Bronchial epithelial cell (primary cell): ENCODE measurements at places on chromosomes 16 and 17.

DNA sequence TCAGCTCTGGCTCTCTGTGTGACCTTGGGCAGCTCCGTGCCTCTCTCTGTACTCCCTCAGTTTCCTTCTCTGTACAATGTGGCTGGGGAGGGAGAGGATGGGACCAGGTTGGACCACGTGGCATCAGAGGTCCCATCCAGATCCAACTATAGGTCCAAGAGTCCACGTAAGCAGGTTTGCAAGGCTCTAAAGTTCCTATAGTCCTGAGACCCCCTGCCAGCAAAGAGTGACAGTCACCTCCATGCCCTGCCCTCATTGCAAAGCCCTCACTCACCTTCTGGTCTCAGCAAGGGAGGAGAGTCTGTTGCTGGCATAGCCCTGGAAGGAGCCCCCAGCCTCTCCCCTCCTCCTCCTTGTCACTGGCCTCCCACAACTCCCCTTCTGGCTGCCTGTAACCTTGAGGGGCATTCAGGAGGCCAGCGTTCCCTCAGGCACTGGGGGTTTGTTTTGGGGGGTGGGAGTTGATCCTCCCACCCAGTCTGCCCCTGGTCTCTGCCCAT lies 6.1 kb upstream of the DRC7 start:
- no peak for DNase-seq

DNA sequence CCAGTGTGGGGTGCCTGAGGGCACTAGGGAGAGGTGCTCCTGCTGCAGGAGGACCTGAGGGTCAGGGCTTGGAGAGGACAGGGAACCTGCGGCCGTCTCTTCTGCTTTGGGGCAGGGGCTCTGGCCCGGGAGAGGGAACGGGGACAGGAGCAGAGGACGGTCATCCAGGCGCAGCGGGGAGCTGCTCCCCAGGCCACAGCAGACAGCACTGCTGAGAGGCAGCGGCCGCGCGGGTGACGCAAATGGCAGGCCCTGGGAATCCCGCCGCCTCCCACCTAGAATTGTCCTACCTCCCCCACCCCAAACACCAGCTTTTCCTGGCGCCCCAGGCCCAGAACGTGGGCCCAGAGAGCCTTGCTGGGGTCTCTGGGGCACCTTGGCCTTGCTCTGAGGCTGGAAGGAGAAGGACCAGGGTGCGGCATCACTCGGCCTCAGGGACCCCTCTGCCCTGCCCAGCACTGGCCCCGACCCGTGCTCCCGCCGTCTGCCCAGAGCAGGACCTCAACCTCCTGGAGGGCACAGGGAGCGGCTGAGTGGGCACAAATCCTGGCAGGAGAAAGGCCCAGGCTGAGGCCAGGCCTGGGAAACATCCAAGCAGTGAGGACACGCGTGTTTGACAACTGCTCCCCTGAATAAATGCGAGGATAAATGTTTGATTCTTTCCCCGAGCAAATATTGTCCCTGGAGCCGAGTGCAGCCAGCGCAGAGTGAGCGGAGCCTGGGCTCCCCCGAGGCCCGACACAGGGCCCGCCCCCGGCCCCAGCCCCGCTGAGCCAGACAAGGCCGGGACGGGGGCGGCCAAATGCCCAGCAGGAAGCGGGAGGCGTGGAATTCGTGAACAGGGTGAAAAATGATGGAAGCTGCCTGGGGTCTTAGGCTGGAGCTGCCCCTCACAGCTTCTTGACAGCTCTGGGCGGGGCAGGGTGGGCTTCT lies 8.5 kb downstream of the SSTR5 start:
- no peak for DNase-seq

DNA sequence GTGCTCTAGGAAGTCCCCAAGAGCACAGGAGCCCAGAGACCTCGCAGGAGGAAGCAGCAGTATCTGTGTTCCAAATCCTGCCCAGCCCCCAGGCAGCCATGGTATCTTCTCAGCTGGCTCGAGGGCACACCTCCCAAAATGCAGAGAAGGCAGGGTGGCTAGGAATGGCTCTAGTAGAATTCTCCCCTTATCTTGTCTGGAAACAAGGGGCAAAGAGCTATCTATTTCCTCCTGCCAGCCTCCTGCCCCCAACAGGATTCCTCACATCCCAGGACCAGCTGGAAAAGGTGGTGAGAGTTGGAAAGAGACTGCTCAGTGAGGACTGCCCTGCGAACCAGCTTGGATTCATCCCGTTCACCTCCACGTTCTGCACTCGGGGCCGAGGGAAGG lies 8.6 kb upstream of the TSPOAP1 start:
- DNase-seq = no peak

DNA sequence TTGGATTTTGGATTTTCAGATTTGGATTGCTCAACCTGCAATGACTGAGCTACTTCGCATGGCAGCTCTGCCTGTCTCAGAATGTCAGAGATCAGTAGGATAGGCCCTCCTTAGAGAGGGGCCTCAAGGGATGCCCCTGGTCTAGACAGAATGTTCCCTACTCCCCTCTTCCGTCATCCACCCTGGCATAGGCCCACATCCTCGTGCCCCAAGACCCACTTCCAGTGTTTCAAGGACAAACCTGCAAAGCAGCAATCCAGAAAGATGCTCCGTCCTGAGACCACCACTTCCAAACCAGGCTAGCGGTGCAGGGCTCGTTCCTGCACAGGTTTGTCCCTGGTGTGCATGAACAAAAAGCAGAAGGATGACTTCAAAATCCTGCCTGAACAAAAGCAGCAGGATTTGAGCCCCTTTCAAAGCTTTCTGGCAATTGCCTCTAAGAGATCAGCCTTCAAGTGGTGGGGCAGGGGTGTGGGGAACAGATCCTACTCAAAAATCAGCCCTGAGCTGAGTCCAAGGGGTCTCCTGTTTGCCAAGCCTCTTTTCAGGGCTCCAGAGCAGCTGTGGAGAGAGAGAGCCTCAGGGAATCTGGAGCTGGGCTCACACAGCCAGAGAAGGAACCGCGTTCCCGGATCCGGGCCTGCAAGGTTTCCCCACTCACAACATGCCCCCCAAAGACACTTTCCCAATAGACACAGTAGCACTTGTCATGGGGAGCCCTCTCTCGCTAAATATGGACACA lies 121.1 kb downstream of the SOCS1 start:
- no peak for DNase-seq

- no peak for DNase-seq
These were observed 7.6 kb downstream of the RAB40B start for GRCh38 chr17:82690786-82691489.

- DNase-seq = no peak
These were observed 32.6 kb downstream of the TMEM100 start for GRCh38 chr17:55690105-55690508.

- no peak for DNase-seq
These were observed 289.8 kb upstream of the FOXF1 start for GRCh38 chr16:86220561-86220960.

DNA sequence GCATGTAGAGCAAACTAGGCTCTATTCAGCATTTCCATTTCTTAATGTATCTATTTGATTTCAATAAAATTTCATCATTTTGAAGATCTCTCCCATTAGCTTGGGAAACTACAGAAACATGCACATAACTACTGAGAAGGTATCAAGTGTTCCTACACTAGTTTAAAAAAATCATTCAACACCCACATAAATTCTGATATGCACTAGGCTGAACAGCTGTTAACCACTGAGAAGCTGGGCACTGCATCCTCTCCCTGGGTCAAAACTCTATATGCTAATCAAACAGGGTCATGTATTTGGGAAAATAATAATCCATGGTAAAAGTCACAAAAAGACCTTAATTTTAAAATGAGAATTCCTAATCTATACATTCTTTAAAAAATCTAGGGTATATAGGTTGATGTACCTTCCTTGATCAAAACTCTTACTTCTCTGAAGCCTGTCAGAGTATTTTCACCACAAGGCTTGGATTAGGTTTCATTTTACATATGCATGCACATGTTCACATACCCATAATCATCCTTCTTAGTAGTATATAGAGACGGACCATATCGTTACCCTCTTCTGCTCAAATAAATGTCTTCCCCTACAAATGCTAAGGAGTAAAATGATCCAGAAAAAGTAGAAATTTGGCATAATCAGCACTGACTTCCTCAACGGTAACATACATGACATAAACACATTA lies 57.2 kb downstream of the KANSL1 start:
- no peak for DNase-seq

- no peak for DNase-seq
These were observed 22.2 kb downstream of the ANKFY1 start for GRCh38 chr17:4241535-4241934.

- no peak for DNase-seq
These were observed 151.2 kb upstream of the AXIN2 start for GRCh38 chr17:65712383-65713267.

DNA sequence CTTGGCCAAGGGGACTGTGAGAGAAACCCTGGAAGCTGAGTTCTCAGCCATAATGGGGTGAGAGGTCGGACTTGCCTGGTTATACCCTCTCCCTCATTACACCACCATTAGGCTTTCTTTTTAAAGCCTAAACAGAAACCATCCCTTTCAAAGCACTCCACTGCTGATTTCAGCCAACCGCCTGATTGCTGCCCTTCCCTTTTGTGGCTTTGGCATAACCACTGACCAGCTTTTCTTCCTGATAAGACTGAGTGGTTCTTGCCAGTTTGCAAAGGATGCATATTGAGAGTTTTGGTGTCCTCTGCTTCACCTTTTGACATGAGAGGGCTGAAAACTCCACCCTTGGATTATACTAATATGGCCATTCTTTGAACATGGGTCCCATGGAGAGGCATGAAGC lies 308.2 kb upstream of the GOT2 start:
- no peak for DNase-seq

GRCh38 chr17:36599546-36600250 lies 1.7 kb upstream of the MRM1 start:
- DNase-seq = no peak

DNA sequence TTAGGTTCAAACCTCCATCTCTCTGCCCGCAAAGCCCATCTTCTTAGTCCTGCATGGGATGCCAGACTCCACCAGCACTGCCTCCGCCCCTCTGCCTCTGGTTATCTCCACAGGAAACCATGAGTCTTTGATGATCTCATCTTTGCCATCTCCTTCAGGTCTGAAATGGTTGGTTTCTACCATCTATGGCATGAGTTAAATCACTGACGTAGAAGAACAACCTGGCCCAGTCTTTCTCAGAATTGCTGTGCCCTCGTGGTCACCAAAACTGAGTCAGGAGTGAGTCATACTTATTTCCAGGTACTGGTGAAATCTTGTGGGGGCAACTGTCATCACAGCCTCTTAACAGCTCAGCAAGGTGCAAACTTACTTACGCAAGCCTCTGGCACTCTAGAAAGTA lies 468.7 kb upstream of the C16orf82 start:
- peak; percentile 17 for DNase-seq

GRCh38 chr17:61955619-61956018 lies 27.8 kb upstream of the INTS2 start:
- DNase-seq = no peak

GRCh38 chr17:33375103-33375502 lies 82.0 kb upstream of the ASIC2 start:
- no peak for DNase-seq

DNA sequence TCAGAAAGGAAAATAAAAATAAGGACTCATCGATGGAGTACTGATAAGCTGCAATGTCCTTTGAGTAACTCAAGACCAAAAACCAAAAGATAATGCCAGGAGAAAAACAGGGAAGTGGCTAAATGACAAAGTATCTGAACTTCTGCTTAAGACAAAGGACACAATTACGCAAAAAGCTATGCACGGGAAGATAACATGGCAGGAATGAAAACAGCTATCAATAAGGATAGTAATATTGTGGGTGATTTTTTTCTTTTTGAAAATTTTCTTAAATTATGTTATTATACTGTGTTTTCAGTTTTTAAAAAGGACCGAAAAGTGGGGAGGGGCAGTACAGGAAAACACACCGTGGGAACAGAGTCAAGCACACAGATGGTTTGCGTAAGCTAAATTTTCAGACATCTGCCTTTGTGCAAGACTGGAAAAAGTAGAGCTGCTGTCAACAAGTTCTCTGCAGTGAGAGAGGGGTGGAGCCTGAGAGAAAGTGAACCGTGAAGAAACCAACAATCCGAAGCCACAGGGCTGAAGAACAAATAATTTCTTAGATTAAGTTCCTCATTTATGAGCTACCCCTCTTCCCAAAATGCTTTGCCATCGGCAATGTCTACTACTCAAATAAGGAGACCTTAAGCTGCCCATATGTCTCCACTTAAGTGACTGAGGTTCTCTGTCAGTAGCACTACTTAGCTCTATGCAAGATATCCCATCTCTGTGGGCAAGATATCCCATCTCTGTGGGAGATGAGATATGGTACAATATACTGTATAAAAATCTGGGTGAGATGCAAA lies 99.9 kb upstream of the CORO6 start:
- peak; percentile 57 for DNase-seq

DNA sequence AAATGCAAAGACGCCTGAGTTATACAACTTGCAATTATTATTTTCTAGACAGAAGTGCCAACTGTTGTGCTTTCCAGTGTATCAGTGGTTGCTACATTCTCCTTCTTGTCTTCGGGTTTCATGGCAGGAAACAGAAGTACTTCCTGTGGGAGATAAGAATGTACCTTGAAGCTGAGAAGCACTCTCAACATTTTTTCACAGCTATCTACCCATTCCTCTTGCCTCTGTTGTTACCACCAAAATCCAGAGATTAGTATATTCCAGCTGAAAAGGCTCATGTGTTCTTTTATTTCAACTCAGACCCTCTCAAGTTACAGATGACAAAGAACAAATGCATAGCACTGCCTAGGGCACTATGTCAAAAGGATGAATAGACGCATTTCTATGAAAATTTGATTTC lies 4.8 kb upstream of the ADAT1 start:
- DNase-seq = no peak

GRCh38 chr16:15575293-15576049 lies 67.5 kb downstream of the MARF1 start:
- no peak for DNase-seq

DNA sequence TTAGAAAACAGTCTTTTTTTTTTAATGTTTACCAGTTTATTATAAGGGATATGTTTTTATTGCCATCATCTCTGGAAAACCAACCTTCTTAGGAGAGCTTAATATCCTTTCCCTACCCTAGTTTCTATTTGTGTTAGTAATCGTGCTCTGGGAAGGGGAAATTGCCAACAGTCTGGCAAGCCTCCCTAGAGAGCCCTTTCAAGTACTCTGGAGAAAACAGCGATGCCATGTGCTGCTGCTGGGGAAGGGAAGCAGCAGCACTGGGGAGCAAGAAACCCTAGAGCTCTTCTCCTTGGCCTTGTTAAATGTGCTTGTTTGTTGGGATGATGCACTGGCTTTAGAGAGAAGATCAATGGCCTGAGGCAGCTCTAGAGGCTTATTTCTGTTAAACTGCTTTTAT lies 10.3 kb downstream of the RETREG3 start:
- no peak for DNase-seq

- DNase-seq = peak; percentile 97
These were observed 7.3 kb downstream of the NT5C start for GRCh38 chr17:75124041-75124818.
